ENCODE measurements at places on chromosomes 11 and 22.

- no peaks in the 10 kb centered on the region for H3K4me1 ChIP-seq
- no peaks in the 10 kb centered on the region for H3K27me3 ChIP-seq
- H3K4me3 ChIP-seq: no peak overlapping the region
These were observed 23.9 kb downstream of the SLC22A12 start for GRCh38 chr11:64614917-64615316.

- peak overlapping the region; percentile 20 for H3K27ac ChIP-seq
- no peaks in the 10 kb centered on the region for H3K36me3 ChIP-seq
- H3K4me1 ChIP-seq: peaks cover 50% of the 10 kb centered on the region
- H3K27me3 ChIP-seq: no peaks in the 10 kb centered on the region
- H3K4me3 ChIP-seq: no peak overlapping the region
- DNase-seq: no peak
These were observed 56.9 kb upstream of the CSNK2A3 start for GRCh38 chr11:11409901-11410300.

GRCh38 chr22:32644252-32645100 lies 157.0 kb upstream of the TIMP3 start:
- H3K27me3 ChIP-seq: no peaks in the 10 kb centered on the region
- peak overlapping the region; percentile 78 for H3K27ac ChIP-seq
- DNase-seq: peak; percentile 38

GRCh38 chr11:15630896-15631295 lies 516.2 kb downstream of the INSC start:
- no peak overlapping the region for H3K27ac ChIP-seq
- no peaks in the 10 kb centered on the region for H3K4me1 ChIP-seq
- no peaks in the 10 kb centered on the region for H3K36me3 ChIP-seq

DNA sequence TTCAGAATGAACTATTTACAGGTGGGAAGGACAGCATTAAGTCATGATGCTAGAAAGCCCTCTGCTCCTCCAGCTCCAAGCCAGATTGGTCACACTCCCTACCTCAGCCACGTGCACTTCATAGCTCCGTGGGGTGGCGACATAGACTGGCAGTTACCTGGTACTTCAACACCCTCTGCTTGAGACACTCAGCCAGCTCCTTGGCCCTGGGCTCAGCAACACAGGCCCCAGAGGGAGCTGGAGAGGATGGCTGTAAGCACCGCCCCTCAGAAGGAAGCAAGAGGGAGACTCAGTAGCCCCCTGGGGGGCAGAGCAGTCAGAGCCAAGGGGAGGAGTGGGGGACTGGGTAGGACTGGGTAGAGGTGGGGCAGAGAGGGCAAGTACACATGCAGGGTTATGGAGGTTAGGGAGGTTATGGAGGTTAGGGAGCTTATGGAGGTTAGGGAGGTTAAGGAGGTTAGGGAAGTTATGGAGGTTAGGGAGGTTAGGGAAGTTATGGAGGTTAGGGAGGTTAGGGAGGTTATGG lies 102.1 kb upstream of the BID start:
- no peaks in the 10 kb centered on the region for H3K36me3 ChIP-seq
- H3K27ac ChIP-seq: peak overlapping the region; percentile 40
- H3K4me3 ChIP-seq: no peak overlapping the region
- no peaks in the 10 kb centered on the region for H3K27me3 ChIP-seq

DNA sequence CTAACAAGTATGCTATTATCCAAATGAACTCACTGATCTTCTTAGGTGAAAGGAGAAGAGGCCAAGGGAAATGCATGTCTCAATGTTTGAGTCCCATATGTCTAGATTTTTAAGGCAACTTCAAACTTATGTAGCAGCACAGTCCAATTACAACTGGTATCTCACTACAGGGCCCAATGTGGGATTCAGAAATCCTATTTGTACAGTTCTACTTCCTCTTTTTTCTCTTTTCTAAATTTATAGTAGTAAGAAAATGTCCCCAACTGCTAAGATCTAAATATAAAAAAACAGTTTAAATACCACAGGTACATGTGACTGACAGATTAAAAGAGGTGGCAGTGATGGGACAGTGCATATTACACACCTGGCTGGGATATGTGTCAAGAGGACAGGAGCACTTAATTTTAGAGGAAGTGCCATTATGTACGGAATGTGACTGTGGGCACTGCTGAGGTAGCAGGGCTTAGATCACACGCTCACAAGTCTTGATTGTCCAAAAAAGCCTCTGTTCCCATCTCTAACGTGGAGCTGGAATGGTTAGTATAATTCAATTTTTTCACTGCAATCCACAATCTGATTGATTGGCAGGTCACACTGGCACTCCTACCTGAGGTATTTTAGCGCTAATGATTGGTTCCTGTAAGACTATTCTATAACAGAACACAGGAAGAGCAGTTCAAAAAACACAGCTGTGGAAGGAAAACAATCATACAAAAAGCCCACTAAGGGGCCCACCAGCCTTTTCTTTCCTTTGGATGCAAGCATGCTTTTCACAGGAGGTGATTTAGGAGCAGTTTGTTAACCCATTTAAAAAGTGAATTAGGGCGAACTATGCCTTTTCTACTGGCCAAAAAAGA lies 34.6 kb downstream of the APOL5 start:
- H3K36me3 ChIP-seq: no peaks in the 10 kb centered on the region
- peak overlapping the region; percentile 71 for H3K27ac ChIP-seq
- peaks cover 18% of the 10 kb centered on the region for H3K4me1 ChIP-seq
- H3K27me3 ChIP-seq: no peaks in the 10 kb centered on the region
- H3K4me3 ChIP-seq: no peak overlapping the region

All from gastrocnemius medialis (tissue), 4 donors.